ENCODE measurements at places on chromosomes 3 and 15. TPM values are rescaled to one million over a fixed set of nuclear protein-coding genes. Genes with fewer than 3 reads are reported as not detected.
A peak's percentile ranks its signal among the peaks of the same experiment; 100 is the strongest.

GRCh38 chr15:62945760-62946159 lies 96.8 kb upstream of the TPM1 start:
- DNase-seq, result no peak

GRCh38 chr3:185521349-185522138 lies 22.7 kb upstream of the TMEM41A start:
- no peak for DNase-seq

- DNase-seq, result no peak
Observed at GRCh38 chr15:62495670-62496614, 330.9 kb upstream of the C2CD4B start.

GRCh38 chr3:11085093-11085840 lies 69.0 kb upstream of the HRH1 start:
- no peak for DNase-seq

DNA sequence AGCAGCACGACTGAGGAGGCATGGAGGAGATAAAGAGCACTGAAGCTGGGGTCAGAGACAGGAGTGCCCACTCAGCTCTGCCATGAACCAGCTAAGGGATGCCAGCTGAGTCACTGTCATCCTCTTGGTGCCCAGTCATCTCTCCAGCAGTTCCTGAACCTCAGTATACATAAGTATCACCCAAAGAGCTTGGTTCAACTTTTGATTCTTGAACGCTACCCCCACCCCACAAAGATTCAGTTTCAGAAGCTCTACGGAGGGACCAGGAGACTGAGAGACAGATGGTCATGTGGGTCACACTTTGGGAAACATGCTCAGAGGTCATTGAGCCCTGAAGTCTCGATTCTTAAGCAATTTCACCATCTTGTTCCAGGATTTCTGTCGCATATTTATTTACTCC lies 108.4 kb downstream of the ALDH1A2 start:
- DNase-seq, result no peak

FAM174B gene
- total RNA-seq, result 10.3 TPM

CGNL1 gene
- total RNA-seq, result 46.3 TPM

BFSP2 gene
- total RNA-seq, result not detected

DNA sequence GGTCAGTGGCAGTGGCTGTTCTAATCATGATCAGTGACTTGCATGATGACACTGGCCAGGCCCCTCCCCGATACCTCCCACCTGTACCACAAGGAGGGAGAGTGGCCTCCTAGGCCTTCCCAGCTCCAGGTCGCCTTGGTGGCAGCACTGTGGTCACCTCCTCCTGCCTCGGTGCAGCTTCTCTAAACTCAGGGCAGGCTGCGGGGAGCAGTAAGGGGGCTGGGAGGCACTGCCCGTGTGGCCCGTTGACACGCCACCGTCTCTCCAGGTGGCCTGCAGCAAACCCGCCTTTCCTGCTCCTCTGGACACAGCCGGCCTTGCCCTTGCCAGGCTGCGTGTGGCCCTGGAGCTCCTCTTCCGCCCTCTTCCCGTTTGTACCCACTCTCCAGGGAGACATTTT lies 184.1 kb downstream of the XXYLT1 start:
- peak; percentile 43 for DNase-seq

ZBTB47 gene
- total RNA-seq, result 72.4 TPM

IGF2BP2 gene
- 10.0 TPM for total RNA-seq

- DNase-seq, result no peak
Observed at GRCh38 chr3:138389841-138390581, 41.6 kb downstream of the MRAS start.

CHSY1 gene
- 65.4 TPM for total RNA-seq

CELSR3 gene
- total RNA-seq, result 1.3 TPM

DNA sequence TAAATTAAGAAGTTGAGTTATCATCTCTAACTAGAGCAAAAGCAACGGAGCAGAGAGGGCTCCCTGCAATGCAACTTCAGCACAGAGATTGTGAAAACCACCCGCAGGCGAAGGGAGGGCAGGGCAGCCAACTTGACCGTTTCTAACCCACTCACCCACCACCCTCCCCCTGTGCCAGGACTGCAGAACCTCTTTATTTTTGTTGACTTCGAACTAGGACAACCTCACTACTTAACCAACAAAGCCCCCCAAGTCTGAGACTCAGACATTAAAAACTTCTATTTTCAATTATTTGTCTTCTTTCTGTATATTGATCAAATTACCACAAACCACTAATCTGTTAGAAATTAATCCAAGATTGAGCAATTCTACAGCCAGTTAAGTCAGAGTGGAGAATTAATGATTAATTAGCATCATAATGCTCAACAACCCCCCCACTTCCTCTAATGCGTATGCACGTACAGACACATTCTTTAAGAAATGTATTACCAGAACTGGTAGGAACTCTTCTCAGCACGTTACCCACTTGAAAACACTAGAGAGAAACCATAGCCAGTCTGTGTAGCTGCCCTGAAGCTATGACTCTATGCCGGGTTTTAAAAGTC lies 2.0 kb downstream of the MGLL start:
- DNase-seq, result no peak

- DNase-seq, result no peak
Observed at GRCh38 chr3:63940389-63940757, 28.2 kb upstream of the SCAANT1 start.

BOC gene
- total RNA-seq, result 45.1 TPM

GRCh38 chr3:71510510-71510909 lies 73.0 kb downstream of the FOXP1 start:
- peak; percentile 52 for DNase-seq

NOX5 gene
- total RNA-seq, result 0.18 TPM

- DNase-seq, result no peak
Observed at GRCh38 chr3:184345317-184346144, 8.1 kb downstream of the FAM131A start.

HIGD2B gene
- total RNA-seq, result not detected

DNA sequence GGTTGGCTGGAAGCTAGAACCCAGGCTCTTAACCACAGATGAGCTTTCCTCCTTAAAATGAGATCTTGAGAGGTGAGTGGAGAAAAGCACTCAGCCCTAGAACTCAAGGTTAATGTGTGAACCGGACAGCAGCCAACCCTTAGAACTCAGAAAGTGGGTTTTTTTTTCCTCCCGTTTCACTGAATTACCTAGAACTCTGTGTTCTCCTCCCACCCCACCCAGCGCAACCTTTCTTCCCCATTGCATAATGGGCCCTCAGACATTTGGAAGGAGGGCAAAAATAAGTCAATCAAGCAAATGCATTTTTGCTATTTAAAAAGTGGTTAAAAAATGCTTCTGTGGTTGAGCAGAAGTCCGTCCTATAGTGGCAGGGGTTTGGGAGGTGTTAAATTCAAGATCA lies 36.7 kb downstream of the POC1A start:
- DNase-seq, result peak; percentile 5

STRIT1 gene
- not detected for total RNA-seq

- no peak for DNase-seq
Observed at GRCh38 chr15:46301826-46302225, 667.0 kb downstream of the SQOR start.

CPNE9 gene
- total RNA-seq, result not detected

CHRNA7 gene
- 3.5 TPM for total RNA-seq

ADCY5 gene
- 72.7 TPM for total RNA-seq

GATA2 gene
- 12.5 TPM for total RNA-seq

FAM107A gene
- total RNA-seq, result 10.2 TPM

DNA sequence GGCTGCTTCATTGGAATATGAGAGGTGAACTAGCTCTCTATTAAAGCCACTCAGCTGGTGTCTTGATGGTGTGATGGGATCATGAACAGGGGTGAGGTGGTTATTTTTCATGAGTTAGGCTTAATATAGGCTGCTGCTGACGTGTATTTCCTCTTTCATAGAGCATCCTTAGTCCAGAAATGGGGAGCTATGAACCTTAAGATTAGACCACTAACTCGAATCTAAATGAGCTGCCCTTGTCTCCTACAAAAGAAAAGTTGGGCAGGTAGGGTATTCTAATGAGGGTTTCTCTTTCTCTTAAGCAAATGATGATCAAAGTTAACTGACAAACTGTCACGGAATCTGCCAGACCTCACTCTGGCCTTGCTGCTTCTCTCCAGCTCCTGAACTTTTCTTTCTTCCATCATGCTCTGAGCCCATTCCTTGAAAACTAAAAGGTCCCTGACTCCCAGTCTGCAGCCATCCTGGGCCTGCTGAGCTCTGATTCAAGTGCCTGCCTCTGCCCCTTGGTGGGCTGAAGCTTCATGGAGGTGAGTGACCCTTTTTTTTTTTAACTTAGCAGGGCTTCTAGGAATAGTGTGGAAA lies at the start of gene TRIM69:
TSS of gene TRIM69 (plus strand) at position 348 of the 585 bp plus-strand sequence. CDS start at position 525, 177 bp downstream.
- no peak for DNase-seq

DNA sequence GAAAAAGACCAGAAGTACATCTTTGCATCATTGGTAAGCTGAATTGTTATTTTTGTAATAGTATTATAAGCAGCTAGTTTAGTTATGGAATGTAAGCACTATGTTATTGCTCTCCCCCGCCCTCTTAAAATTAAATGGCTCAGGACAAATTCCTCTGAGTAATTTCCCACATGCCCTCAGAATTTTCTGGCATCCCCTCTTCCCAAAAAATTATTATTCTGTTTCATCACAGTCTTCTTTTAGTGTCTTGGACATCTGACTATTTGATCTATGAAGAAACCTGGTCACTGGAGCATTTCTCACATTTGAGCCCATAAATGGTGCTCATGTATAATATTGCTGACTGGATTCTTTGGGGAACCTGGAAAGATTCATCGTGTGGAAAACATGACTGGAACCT lies 68.3 kb downstream of the KLHL25 start:
- DNase-seq, result no peak

DNA sequence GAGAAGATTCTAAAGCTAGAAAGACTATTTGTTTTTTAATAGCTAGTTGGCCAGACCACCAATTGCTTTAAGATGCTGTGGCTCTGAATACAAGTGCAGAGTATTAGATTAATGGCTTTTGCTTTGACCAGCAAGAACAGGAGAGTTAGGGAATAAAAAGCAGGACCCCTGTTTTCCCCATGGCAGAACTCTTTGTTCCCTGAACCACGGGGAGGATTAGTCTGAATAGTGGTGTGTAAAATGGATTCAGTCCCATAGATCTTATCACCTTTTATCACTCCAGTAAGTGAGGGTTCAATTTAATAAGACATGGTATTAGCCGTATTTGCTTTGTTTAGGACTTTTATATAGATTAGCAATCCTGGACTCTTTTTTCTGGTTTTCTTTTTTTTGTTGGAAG lies 562.6 kb upstream of the DPPA4 start:
- DNase-seq, result no peak

SNTN gene
- not detected for total RNA-seq

- DNase-seq, result no peak
Observed at GRCh38 chr15:85407421-85408269, 27.2 kb downstream of the AKAP13 start.

PLS1 gene
- 0.97 TPM for total RNA-seq

SLC27A2 gene
- total RNA-seq, result 0.39 TPM

- no peak for DNase-seq
Observed at GRCh38 chr15:65634356-65634755, 12.6 kb downstream of the SLC24A1 start.

NPAP1 gene
- total RNA-seq, result not detected

LRRK1 gene
- total RNA-seq, result 34.0 TPM

DNA sequence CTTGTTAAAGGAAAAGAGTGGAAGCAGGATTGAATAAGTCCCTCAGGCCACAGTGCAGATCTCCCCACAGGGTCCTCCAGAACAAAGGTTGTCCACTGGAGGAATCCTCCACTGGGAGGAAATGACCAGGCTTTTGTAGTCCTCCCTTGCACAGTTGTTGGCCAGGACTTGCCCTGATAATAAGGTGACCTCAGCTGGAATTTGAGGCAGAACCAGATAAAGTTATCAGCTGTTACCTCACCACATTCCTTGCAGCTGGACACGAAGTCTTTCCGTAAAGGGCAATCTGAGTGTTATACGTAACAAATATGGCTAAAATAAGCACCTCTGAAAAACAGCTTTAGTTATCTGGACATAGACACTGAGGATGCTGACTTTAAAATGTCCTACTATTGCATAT lies 83.5 kb upstream of the NAALADL2 start:
- DNase-seq, result no peak

SMC4 gene
- total RNA-seq, result 20.4 TPM

DNA sequence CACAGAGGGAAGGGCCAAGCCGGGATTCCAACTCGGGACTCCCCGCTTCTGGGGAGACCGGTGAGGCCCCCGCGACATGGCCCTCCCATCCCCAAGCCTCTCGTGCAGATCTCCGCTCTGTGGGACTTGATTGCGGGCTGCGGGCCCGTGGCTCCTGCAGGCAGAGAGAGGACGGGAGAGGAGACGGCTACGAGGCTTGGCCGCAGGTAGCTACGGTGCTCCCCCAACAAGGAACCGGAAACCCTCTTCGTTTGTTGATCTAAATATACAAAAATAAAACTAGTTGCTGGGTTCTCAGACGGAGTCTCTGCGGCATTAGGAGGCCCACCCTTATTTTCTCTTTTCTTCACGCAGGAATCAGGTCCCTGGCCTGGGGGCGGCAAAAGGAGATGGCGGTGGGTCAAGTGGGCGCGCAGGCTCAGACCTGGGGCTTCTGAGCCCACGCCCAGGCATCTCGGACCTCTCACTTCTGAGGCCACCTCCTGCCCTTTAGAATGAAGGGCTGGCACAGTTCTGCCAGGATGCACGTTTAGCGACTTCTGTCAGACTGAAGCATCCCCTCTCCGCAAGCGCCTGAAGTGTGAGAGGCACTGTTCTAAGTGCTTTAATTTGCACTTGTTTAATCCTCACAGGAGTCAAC lies 10.9 kb downstream of the GNB5 start:
- no peak for DNase-seq

- no peak for DNase-seq
Observed at GRCh38 chr15:73602992-73603391, 30.2 kb downstream of the NPTN start.

DNA sequence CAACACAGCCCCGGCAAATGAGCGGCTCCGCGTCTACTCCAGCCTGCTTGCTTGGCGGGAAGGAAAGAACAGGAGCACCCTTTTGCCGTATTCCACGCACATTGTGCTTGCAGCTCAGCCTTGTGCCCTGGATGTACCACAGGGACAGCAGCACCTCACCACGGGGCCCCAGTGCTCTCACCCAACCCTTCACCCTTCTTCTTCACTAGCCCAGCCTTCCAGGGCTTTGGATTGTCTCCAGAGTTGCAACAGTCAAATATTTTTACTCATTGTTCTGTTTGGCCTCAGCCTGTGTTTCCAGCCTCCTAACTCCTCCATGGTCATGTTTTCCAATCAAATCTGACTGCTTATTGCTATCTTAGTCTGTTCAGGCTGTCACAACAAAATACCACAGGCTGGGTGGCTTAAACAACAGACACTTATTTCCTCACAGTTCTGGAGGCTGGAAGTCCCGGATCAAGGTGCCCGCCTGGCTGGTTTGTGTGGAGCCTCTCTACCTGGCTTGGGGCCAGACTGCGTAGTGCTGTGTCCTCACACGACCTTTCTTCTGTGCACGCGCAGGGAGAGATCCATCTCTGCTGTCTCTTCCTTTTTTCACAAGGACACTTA lies 79.2 kb upstream of the ABHD17C start:
- DNase-seq, result no peak
